Effector memory CD4-positive, alpha-beta T cell (primary cell): ENCODE measurements at places on chromosomes 7 and 10.

DNA sequence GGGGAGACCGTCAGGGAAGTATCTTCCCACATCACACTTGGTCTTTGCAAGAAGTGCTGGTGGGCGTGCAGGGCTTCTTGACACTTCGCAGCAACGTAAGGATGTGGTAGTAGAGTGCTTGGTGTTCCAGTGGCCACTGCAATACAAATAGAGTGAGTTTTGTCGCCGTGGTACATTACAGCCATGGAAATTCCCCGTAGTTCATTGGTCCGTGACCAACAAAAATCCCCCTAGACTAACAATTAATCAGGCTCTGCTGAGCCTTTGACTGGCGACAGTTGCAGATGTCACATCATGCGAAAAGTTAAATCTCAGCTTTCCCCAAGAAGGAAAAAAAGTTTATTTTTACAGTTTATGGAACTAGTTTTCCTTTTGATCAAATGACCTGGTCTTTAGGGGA lies 134.7 kb downstream of the MGMT start:
- H3K27me3 ChIP-seq = no peaks in the 10 kb centered on the region
- no peaks in the 10 kb centered on the region for H3K4me1 ChIP-seq
- DNase-seq = no peak
- no peak overlapping the region for H3K4me3 ChIP-seq
- H3K27ac ChIP-seq = no peak overlapping the region

DNA sequence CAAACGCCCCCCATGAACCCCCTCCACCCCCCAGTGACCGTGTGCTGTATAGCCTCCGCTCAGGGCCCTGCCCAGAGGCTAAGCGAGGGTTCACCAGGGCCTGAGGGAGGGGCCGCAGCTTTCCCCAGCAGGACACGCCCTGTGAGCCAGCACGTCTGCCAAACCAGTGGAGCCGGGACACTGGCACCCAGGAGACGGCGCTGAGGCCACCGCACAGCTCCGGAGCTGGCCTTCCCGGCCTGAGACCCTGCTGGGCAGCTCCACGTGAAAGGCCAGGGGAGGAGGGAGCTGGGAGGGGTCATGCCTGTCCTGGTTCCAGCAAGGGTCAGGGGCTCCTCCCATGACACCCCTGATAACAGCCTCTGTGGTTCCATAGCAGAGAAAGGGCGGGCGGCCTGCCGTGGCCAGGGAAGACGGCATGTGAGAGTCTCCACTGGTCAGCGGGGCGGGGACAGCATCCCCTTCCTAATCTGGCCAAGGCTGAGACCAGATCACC lies 278.3 kb downstream of the ELFN1 start:
- no peak overlapping the region for H3K27ac ChIP-seq
- no peaks in the 10 kb centered on the region for H3K27me3 ChIP-seq
- no peak overlapping the region for H3K4me3 ChIP-seq
- H3K4me1 ChIP-seq = peaks cover 20% of the 10 kb centered on the region
- no peak for DNase-seq

GRCh38 chr7:98368716-98369115 lies 32.2 kb downstream of the BAIAP2L1 start:
- H3K4me1 ChIP-seq = no peaks in the 10 kb centered on the region
- H3K4me3 ChIP-seq = no peak overlapping the region
- DNase-seq = no peak
- H3K27ac ChIP-seq = no peak overlapping the region

- H3K4me3 ChIP-seq = no peak overlapping the region
- no peak overlapping the region for H3K27ac ChIP-seq
- H3K27me3 ChIP-seq = no peaks in the 10 kb centered on the region
- H3K36me3 ChIP-seq = no peaks in the 10 kb centered on the region
- H3K4me1 ChIP-seq = no peaks in the 10 kb centered on the region
These were observed 26.3 kb downstream of the CLRN3 start for GRCh38 chr10:127866276-127867013.
